ENCODE measurements at places on chromosomes 16 and 17. TPM values are rescaled to one million over a fixed set of nuclear protein-coding genes. Genes with fewer than 3 reads are reported as not detected.

- no peak for DNase-seq
These were observed 56.0 kb downstream of the WIPI1 start for GRCh38 chr17:68401288-68401687.

- DNase-seq, result peak; percentile 69
These were observed 1.1 kb upstream of the ADCY7 start for GRCh38 chr16:50265260-50265659.

DNA sequence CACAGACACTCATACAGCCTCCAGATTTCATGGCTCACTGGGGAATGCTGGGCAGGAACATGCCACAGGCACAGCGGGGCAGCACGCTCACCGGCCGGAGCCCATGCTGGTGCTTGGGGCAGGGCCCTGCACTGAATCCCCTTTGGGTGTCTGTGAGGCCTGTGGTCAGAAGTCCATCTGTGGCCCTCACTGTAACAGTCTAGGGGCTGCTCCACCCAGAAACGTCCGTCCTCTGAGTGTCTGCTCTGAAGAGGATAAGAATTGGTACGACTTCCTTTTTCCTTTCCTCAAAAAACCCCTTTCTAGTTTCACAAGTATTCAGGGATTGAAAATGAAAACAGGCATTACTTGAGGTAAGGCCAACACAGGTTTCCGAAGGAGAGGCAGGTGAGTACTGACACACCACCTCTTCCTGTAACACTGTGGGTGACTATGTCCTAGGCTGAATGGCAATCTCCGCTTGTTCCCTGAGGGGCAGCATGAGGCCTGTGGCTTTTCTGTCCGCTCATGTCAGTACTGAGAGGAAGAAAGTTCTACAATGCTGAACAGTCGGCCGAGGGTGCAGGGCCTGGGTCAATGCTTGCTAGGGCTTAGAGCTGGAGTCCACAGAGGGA, 42.5 kb downstream of the TMEM11 start:
- DNase-seq, result no peak

ZCCHC14 gene
- total RNA-seq, result 20.4 TPM

DNA sequence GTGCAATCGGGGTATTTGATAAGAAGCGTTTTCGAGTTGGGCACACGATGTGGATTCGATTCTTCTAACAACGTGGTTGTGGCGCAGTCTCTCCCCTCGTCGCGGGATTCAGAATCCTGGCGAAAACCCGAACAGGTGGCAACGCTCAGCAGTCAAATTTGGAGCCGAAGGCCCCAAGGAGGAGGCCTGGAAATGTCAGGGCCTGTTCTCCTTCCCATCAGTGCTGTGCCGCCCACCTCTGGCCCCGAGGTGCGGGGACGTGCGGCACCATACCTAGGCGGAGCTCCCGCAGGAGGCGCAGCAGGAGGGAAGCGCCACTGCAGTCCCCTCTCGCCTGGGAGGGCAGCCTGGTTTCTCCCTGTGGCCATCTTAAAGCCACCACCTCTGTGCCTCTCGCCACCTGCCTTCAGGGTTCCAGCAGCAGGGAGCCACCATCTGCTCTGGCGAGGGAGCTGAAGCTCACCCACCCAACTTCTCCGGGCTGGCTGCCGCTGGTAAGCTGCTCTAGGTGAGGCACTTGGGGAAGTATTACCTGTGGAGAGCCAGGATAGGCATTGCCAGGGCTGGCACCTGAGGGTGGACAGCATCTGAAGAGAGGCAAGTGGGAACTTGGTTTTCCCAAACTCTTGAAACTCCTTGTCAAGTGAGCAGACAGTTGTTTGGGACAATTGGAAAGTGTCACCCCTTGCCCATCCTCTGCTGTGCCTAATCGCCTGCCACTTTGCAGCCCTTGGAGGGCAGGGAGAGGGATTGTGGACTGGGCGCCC, 2.6 kb upstream of the AATF start:
- no peak for DNase-seq

KRT20 gene
- total RNA-seq, result 0.13 TPM

TBC1D3H gene
- total RNA-seq, result 0.09 TPM

DNA sequence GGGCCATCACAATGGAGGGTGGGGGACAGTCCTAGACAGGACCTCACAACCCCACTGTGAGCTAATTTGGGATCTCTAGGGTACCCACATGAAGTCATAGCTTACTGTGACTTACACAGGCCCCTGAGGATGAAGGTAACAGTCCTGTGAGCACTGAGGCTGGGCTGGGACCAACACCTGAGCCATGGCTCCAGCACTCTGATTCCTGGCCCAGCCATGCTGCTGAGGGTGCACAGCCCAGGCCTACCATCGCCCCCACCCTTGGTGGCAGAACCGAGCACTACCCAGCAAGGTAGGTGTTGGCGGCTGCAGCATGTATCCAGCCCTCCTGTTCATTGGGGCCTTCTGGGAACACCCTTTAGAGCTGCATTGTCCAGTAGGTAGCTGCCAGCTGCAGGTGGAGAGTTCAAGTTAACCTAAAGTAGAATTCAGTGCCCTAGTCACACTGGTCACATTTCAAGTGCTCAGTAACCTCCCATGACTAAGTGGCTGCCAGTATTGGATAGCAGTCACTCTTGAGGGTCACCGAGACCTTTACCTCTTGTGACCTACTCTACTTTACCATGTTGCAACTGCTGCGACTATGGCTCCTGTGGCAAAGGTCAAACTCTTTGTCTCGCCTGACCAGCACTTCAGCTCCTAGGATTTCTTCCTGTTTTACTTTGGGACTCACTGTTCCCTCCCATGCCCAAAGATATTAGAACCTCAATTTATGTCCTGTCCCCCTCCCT, 11.6 kb downstream of the AKAP1 start:
- DNase-seq, result peak; percentile 29

SOST gene
- total RNA-seq, result not detected

DNA sequence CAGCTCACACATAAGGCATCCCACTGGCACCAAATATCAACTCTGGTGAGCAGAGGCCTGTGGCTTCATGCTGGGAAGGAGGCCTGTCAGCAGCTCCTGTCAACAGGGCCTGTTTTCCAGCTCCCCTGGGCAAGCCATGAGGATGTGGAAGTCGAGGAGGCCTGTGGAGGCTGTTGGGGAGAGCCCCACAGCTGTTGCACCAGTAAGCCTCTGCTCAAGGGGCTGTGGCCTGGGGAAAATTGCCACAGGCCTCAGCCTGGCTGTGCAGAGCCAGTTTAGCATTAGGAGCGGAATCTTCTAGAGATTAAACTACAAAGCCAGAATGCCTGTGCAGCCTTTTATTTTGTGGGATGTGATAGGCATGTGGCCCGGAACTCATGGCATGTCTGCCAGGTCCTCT, 202.1 kb downstream of the SPECC1 start:
- no peak for DNase-seq

KIF19 gene
- not detected for total RNA-seq

PIPOX gene
- total RNA-seq, result 87.3 TPM

- no peak for DNase-seq
These were observed 311.1 kb downstream of the XYLT1 start for GRCh38 chr16:17159617-17160016.

DNA sequence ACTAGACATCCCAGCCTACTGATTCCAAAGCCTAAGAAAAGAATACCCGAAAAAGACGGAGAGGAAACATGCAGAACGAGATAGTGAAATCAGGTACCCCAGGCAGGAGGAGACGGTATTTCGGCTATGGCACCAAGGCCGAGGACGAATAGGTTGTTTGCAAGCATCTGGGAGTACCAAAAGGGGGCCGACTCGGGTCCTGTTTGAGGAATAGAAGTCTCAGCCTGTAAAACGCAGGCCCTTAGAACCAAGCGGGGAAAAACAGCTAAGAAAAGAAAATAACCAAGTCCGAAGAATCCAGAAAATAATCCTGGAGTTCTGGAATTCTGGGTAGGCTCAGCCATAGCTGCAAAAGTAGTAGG, 537 bp downstream of the SLC35B1 start:
- no peak for DNase-seq

SCN4A gene
- not detected for total RNA-seq

DNA sequence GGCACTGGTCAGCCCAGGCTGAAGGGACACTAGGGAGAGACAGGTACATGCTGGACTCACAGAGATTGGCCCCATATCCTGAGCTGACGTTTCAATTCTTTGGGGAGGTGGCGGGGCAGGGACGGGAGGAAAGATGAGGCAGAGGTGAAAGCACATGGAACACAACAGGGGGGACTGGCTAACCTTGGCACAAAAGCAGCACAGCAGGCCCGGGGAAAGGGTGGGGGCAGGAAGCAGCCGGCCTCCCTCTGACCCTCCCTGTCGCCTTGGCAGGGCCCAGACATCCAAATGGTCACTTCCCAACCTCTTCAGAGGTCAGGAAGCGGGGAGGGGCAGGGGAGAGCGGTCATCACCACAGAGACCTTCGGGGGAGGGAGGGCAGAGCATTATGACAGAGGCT, 6.6 kb downstream of the VAT1 start:
- no peak for DNase-seq

GRCh38 chr16:5776876-5777275, 679.3 kb upstream of the EEF2KMT start:
- no peak for DNase-seq

GRCh38 chr17:67765623-67766022, 47.9 kb downstream of the NOL11 start:
- no peak for DNase-seq

PRDM7 gene
- total RNA-seq, result not detected

DNA sequence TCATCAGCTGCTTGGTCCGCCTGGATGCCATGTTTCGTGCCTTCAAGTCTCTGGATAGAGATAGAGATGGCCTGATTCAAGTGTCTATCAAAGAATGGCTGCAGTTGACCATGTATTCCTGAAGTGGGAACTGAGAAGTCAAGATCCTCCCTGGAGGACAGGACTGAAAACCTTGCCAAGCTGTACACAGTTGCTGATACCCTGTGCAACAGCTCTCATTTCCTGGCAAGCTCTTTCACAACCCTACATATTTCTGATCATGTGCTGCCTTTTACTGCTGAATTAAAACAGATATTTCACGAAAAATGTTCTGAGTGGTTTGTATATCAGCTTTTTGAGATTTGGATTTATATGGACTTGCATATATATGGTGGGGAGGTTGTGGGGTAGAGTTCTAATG, 898 bp downstream of the CAPNS2 start:
- DNase-seq, result no peak

DNA sequence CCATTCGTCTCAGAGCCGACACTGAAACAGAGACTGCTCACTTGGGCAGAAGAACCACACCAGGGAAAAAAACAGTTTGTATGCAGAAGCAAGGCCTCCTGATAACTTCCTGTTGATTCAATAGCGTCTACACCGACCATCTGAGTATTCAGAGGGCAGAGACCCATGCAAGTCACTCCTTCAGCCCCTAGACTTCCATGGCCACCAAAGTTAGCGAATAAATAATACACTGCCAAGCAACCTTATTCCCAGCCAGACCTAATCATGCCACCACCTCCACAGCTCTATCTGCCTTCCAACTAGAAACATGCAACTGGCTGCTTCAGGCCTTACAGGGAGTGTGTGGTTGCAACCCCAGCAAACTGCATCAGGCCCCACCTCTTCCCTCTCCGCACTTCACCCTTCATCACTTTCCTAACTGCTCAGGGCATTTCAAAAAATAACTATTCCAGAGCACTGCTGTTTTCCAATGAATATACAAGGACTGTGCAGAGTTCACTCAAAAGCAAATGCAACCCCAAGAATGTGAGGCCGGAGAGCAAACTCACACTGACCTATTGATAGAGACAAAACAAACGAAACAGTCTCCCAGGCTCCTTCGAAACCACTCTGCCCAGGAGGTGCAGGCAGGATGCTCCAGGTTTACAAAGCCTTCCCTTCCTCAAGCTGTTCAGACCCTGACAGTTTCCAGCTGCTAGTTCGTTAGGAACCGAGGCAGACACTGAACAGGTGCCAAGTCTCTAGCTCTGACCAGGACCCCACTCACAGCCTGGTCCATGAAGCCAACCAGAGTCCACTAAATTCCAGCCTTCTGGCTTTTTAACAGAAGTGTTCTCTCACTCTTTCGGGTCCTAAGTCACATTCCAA, 3.6 kb downstream of the USP7 start:
- peak; percentile 98 for DNase-seq

- no peak for DNase-seq
These were observed 227.9 kb downstream of the MSI2 start for GRCh38 chr17:57484081-57484666.

GRCh38 chr16:79318143-79318899, 282.2 kb downstream of the MAF start:
- no peak for DNase-seq

Data from HepG2 (cell line).